ENCODE measurements at places on chromosomes 5 and 9.

- DNase-seq: no peak
Observed at GRCh38 chr5:74275171-74275992, 365.1 kb downstream of the ENC1 start.

DNA sequence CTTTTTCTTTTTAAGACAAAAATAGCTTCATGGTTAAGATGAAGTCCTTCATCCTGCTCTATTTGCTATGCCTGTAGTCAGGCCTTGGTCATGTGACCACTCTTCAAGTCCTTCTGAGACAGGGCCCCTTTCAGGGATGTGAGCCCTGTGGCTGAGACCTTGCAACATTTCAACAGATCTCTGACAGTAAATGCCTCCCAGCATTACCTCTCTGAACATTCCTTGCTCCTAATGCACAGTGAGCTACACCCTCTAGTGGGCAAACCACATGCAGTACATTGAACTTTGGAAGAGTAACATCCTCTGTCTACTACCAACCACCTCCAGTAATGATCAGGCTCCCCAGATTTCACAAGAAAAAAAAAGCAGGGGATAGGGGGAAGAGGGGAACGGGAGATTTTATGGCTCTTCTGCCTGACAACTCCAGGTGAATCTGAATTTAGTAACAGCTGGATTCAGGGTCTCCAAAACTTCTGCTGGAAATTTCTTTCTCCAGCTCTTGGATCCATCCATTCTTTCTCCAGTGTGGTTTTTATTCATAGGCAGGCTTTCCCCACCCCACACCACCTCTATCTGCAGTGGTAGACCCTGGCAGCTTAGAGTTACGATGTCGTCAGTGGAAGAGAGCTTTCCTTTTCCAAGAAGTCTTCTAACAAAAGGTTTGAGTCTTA lies 8.9 kb upstream of the FBXO38 start:
- DNase-seq: no peak

DNA sequence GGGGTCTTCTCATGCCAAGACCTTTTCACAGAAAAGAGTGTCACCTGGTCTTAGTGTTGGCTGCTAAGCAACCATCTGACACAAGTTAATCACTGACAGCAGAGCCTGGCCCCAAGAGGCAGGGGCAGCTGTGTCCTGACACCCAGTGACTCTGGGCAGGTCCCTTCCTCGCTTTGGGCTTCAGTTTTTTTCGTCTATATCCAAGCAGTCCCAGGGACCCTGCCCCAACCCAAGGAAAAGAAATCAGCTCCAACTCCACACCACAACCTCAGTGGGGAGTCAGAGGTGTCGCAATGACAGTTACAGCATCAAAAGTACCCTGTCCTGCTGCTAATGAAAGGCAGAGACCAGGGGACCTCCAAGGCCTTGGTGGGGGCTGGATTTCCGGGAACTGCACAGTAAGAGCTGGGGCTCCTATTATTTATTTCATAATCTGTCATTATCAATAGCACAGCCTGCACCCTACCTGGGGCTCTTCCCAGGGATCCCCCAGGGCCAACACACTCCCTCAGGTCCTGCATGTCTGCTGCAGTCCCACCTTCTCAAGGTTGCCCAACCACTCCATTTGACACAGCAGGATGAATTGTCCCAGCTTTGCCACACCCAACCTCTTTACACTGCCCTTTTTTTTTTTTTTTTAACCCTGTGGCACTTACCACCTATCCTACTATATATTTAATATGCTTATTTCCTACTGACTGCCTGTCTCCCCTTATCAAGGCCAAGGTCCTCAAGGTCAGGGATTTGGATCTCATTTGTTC lies 9.4 kb downstream of the ANKS6 start:
- no peak for DNase-seq

DNA sequence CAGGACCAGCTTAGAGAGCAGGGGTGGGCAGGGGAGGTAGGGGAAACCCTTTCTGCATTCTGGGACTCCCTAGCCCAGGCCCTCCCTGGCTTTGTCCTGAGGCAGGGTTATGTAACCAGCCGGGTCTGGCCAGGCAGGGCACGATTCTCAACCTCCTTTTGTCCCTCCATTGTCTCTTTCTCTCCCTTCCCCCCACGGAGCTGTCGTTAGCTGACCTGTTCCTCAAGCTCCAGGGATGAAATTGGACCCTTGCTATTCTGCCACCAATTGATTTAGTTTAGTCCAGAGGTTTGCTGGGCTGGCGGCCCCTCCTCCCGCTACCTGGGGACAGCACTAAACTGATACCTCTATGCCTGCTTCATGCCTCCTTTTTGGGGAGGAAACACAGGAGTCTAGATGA lies 9.4 kb upstream of the NDST1 start:
- no peak for DNase-seq

DNA sequence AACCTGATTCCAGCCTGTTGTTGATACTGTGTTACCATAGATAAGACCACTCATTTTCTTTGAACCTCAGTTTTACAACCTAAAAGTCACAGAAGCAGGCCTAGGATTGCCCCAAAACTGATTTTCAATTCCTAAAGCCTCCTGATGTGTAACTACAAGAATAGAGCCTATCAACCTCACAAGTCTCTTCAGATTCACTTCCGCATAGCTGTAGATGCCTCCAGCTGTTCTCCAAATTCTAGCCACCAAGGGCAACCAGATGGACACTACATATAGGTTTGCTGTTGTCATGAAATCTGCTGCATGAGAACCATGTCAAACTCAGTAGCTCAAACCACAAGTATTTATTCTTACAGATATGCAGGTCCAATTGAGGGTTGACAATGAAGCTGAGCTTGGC lies 143.5 kb downstream of the SPATA31D1 start:
- DNase-seq: no peak

GRCh38 chr5:36403632-36404311 lies 102.1 kb upstream of the RANBP3L start:
- no peak for DNase-seq

- DNase-seq: no peak
Observed at GRCh38 chr5:67299231-67299735, 102.7 kb upstream of the CD180 start.

GRCh38 chr9:121981118-121981883 lies 111.8 kb downstream of the TTLL11 start:
- DNase-seq: no peak

All from GM13977 (cell line).